ENCODE measurements at places on chromosomes 4 and X.

- no peak for DNase-seq
Measured at GRCh38 chr4:119046263-119046662, 89.4 kb upstream of the MYOZ2 start.

GRCh38 chrX:22975786-22976185 is 24.0 kb upstream of the DDX53 start:
- DNase-seq = no peak

- no peak for DNase-seq
Measured at GRCh38 chr4:152328582-152328981, 207.3 kb downstream of the FBXW7 start.

DNA sequence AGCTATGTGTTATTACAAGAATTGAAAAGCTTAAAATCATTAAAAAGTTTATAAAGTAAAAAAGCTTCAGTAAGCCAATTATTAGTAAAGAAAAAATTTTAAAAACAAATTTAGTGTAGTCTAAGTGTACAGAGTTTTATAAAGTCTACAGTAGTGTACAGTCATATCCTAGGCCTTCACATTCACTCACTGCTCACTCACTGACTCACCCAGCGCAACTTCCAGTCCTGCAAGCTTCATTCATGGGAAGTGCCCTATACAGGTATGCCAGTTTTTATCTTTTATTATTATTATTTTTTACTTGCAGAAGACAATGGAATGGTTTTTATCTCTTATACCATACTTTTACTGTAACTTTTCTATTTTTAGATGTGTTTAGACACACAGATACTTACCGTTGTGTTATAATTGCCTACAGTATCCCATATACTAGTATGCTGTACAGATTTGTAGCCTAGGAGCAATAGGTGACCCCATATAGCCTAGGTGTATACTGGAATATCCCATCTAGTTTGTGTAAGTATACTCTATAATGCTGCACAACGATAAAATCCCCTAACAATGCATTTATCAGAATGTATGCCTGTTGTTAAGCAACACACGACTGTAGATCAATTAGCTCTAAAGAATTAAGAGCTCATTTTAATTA is 230.7 kb downstream of the DCLK2 start:
- no peak for DNase-seq

- no peak for DNase-seq
Measured at GRCh38 chr4:41141900-41142299, 72.4 kb downstream of the APBB2 start.

DNA sequence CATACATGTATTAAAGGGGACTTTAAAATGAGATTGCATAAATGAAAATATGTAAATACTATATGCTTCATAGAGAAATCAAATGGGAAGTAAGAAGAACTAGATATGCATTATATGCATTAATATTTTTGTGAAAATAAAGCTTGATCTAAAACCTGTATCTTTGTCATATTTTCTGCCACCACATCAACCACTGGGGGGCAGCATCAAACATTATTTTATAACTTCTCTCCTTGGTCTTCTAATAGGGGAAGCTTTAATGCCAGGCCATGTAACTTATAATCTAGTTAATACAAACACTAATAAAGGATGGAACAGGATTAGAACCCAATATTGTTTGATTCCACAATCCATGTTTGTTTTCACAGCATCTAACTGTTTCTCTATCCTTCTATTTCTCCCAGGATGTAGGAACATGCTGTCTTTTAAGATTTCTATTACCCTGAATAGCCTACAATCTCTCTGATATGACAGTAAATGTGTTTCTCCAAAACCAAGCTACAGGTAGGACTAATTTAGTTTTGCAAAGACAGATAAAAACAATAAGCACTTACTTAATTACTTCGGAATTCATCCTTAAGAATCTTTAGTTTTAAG is 10.0 kb downstream of the QRFPR start:
- DNase-seq = no peak

- DNase-seq = peak; percentile 4
Measured at GRCh38 chrX:11558972-11559371, 106.7 kb downstream of the ARHGAP6 start.
